Cerebellar nuclear complex (tissue), 1 donor: ENCODE measurements at places on chromosomes 1 and 21.

DNA sequence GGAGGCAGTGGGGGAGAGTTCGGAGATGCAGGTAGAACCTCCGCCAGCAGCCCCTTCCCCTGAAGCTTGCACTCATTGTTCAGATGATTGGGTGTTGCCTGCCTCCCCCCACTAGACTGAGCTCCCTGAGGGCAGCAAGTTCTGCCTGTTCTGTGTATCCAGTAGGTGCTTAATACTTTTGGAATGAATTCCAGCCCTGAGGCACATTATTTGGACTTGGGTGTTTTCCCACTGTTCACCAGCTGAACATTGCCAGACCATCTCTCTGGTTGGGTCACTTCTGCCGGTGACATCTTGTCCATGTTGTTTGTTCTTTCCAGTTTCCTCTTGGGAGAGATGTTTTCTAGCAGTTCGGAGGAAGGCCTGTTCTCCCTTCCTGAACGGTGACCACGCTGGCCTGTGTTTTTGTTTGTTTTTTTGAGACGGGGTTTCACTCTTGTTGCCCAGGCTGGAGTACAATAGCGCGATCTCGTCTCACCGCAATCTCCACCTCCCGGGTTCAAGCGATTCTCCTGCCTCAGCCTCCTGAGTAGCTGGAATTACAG is 48.7 kb downstream of the SPSB1 start:
- no peak for DNase-seq

- DNase-seq, result no peak
These were observed 1.1 kb downstream of the CTPS1 start for GRCh38 chr1:40980453-40981121.

DNA sequence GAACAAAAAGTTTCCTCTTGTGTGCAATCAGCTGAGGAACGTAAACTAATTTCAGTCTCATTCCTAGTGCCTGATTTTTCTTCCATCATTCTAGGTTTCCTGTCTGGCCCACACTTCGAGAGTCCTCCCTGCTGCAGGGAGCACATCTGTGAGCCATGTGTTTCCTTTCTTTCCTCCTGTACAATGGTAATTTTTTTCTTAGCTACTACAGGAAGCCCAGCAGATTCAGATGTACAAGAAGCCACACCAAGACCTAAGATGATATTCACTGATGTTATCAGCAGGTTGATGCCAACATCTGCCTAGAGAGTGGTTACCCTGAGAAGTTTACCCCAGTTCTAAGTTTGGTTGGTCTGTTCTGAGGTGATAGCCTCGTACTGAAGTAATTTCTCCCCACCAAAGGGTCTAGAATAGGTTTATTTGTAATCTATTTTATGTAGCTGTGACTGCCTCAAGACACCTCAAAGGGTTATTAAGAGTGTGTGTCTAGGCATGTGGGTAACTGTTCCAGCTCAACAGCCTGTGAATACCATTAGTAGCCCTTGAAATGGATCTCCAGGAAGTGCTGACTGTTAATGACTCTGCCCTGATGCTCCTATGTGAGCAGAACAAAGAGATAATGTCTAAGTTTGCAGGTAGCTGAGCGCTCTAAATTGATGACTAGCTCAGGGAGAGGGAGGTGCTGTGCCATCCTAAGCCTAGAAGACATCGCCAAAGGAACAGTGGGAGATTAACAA is 31.7 kb upstream of the CLDN14 start:
- no peak for DNase-seq

DNA sequence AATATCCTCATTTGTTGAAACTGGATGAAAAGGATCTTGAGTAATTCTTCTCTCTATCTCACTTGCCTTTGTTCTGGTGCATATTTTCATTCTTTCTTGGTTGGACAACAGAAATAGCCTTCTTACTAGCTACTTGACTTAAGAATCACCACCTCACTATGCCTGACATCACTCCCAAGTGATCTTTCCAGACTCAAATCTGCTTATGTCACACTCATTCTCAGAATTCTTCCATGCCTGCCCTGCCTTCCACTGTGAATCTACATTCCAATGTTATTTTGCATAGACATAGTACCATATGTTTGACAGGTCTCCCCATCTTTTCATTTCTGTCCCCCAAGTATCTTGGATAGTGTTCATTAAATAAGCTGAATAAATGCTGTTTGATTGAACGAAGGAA is 78.5 kb upstream of the DPYD start:
- DNase-seq, result no peak

DNA sequence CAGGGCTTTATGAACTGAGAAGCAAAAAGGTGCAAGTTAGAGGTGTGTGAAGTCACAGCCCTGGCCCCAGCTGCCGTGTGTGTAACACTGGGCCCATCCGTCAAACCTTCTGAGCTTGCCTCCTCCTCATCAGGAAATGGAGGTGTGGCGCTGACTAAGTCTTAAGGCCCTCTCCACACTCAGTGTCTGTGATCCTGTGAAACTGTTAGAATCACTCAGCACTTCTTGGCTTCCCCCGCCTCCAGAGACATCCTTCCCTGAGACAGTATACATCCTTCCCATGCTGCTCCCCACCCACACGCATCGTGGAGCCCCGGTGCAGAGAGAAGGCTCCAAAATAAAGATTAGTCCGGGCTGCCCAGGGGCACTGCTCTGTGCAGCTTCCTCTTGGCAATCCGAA is 33.3 kb downstream of the LRP8 start:
- no peak for DNase-seq

DNA sequence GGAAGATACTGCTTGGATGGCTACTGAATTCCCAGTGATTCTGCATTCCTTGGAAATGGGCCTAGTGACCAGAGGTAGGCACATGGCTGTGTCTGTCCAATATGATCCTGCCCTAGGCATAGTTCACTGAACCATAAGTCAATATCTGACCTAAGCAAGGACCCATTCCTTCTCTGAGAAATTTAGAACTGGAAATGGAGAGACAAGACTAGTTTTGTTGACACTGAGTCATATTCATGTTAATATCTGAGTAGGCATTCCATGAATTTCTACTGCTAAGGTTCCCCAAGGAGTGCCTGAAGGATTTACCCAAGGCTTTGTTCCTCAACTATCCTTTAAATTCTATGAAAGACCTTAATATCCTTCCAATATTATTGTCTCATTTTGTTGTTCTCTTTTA is 329.8 kb upstream of the BEND5 start:
- DNase-seq, result no peak

- no peak for DNase-seq
These were observed 159.8 kb downstream of the TGFBR3 start for GRCh38 chr1:91725989-91726721.

GRCh38 chr1:226327761-226328162 is 18.8 kb upstream of the LIN9 start:
- no peak for DNase-seq

DNA sequence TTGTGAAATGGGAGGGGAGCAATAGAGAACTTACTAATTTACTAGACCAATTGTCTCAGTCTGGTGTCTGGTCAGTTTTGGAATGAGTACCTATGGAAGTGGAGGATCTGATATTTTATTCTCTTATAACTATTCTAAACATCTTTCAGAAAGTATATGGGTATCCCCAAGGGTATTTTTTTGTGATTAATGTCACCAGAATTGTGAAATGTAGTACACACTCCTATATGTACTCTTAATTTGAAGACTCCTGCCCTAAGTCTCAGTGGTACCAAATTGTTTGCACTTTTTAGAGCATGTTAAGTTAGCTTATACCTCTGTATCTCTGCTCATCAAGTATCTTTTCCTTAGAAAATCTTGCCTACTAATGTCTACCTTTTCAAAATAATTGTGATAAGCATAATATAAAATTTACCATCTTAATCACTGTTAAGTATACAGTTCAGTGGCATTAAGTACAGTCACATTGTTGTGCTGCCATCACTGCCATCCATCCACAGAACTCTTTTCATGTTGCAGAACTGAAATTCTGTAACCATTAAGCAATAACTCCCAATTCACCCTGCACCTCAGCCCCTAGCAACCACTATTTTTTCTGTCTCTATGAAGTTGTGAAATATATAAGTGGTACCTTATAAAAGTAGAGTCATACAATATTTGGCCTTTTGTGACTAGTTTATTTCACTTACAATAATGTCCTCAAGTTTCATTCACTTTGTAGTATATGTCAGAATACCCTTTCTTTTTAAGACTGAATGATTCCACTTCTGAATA is 40.5 kb downstream of the SLC30A7 start:
- no peak for DNase-seq

DNA sequence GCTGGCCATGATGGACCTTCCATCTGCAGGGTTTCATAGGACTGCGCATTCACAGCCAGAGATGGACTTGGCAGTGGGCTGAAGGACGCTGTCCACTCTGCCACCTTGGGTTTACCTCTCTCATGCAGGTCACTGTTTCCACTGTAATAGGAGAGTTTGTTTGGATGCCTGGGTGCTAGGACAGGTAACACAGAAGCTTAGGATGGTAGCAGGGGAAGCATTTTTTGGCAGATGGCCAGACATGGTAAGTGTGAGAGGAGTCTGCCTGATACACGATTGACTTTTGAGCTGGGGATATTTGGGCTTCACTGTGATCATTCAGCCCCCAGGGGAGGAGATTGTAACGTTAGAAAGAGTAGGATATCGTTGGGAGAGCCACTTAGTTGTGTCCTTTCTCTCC is 11.8 kb downstream of the PSEN2 start:
- no peak for DNase-seq
